ENCODE measurements at places on chromosomes 6 and 20.

DNA sequence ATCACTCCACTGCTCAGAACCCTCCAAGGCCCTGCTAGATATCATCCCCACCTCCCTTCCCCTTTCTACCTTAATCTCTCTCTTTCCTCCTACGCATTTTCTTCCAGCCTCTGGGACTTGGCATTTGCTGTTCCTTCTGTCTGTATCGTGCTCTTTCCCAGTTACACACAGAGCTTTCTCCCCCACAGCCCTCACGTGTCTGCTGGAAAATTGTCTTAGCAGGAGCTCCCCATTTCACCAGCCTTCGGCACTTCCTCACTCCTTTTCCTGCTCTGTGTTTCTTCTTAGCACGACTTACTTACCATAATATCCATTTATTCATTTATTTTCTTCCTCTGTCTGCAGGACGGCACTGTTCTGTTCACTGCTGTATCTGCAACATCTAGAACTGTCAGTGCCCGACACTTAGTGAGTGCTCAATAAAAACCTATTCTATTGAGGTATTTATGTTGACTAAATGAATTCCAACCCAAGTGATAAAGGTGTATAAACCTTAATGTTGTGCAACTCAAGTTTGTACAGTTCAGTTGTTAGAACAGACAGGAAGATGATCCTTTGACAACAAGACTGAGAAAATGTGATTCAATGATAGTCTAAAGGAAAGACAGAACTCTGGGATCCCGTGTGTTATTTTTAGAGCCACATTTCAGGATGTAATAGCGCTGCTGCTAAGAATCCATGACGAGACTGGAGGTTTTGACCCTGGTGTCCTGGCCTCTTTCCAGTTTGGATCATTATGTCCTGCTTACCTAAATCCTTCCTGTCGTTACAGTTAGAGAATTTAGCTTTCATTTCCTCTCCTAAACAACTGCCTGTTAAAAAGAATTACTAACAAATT is 170.1 kb upstream of the LAMP5 start:
- no peak for DNase-seq

DNA sequence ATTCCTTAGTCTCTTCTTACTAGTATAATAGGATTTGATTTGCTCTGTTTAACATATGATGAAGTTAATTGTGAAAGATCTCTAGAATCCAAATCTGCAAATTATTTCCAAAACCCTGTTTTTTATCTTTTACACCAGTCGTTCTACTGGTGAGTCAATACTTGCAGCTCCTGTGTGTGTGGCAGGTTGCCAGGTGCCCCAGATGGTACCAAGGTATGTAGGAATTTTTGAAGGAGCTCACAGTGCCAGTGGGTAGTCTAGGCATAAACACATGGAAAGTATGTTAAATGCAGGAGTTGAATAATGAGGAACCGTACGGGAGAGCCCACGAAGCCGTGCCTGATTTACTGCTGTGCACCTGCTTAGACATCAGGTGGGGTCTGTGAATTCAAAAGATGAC is 192.2 kb downstream of the FARS2 start:
- DNase-seq: no peak

GRCh38 chr20:38104285-38104684 is 60.8 kb downstream of the TGM2 start:
- DNase-seq: no peak

- DNase-seq: no peak
Measured at GRCh38 chr6:42380228-42380979, 71.3 kb downstream of the TRERF1 start.

DNA sequence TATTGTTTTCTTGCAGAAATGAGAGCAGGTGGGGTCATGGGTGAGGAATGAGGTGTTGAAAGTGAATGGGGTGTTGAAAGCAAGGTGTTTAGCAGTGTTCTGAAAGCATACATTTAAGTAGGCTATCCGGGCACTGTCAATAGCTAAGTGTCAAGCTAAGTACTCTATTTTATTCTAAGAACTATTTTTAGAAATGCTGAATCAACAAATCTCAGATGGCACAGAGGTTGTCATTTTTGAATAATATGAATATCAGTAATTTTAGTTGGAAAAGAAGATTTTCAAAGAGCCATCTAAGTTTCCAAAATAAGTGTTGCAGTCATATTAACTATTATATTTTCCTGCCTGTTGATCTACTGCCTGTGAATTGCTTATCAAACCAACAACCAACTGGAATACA is 21.7 kb upstream of the SLC17A3 start:
- no peak for DNase-seq

DNA sequence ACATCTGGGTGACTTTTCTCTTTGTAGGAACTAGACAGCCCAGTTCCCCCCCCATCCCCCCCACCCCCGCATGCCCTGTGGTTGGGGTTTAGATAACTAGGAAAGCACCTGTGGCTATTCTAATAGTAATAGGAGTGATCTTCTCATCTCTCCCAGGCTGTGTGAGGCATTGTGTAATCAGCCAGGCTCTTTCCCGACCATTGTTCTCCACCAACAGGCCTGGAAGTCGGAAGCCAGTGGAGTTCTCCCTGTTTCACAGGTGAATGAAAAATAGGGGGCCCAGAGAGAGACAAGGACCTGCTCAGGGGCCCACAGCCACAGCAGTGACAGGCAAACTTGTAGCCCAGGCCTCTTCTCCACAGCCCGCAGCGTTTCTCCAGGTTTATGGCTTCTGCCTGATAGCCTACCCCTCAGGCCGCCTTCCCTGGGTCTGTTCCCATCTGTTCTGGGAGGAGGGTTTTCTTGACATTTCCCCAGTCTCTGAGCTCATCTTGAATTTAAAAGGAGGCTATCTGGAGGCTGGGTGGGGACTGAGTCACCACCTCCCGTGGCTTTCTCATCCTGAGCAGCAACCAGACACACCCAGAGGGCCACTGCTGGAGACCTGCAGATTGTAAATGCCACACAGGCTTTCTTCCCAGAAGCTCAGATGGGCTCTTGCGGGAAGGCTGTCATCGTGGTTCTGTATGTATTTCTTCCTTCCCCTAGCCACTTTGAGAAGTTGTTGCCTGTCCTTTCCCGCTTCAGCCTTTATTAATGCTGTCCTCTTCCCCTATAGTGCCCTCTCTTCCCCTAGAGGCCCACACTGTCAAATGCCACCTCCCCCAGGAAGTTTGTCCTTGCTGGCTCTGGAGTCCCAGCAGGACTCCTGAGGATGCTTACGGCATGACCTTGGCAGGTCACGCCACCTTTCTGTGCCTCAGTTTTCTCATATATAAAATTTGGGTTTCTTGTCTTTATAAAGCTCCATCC is 75.9 kb upstream of the MYL9 start:
- DNase-seq: no peak

DNA sequence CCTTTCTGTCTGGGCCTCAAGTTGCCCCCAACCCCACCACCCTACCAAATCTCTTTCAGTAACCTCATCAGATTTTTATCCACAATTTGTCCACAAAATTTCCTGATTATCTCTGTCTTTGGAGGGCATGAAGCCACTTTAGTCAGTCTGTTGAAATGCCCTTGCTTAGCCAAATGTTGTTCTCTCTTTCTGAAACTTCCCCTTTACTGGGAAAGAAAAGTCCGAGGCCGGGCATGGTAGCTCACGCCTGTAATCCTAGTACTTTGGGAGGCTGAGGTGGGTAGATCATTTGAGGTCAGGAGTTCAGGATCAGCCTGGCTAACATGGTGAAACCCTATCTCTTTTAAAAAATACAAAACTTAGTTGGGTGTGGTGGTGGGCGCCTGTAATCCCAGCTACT is 33.8 kb downstream of the TOMM6 start:
- no peak for DNase-seq
